ENCODE measurements at places on chromosomes 5 and 9.

- no peak for DNase-seq
Measured at GRCh38 chr5:145247745-145248040, 587.4 kb downstream of the PRELID2 start.

DNA sequence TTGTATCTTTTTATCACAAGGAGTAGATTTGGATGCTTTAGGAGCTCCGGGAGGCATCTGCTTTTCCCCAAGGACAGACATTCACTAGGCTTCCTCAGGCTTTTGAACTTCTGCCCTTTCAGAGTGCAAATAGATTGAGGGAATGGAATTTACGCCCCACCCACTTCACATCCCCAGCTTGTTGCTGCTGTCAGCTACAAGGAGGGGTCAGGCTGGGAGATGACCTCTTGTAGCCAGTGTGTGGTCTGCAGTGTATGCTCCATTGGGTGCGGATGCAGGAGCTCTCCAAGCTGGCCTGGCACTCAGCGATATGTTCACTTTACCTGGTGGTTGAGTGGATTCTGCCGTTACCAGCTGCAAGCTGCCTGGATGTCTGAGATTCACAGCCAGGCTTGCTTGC lies 6.4 kb downstream of the TNFSF15 start:
- DNase-seq: no peak

- DNase-seq: no peak
Measured at GRCh38 chr5:91361055-91361701, 21.9 kb downstream of the ARRDC3 start.

DNA sequence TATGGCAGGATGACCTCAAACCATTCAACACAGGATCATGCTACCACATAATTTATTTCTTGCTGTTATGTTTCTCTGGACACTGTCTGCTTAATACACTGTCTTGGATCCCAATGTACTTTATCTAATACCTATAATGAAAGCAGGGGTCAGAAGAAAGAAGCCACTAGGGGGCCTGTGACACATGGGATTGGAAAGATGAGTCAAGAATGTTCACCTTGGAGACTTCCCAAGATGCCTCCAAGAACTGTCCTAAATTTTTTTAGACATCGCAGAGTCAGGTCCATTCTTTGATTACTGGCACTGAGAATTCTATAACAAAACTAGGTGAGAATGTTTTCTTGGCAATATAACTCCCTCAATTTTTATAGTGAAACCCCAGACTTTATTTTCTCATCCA lies 305.8 kb upstream of the SMARCA2 start:
- no peak for DNase-seq

DNA sequence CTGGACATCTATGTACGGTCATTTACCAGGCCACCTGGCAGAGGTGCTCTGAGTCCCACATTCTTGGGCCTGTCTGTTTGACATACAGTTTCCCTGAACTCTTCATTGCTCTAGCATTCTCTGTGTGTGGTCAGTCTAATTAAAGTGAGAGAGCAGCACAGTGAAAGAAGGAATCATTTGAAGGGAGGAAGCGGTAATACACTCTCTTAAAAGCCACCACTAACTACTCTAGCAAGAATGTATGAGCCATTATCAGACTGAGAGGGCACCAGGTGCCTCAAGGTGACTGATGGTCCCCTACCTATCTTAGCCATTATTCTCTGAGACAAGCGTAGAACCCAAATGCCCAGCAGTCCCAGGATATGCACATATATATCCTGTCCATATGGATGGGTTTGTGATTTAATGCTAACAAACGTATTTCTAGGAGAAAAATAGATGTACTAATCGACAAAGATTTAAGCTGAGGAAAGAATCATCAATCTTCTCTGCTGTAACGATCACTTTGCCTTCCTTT lies 527.2 kb downstream of the PRELID2 start:
- DNase-seq: no peak

GRCh38 chr5:115321309-115321708 lies 24.9 kb upstream of the CCDC112 start:
- DNase-seq: no peak
